A549 treated with CORT108297 at 1 μM for 4 hours (cell line): ENCODE measurements at places on chromosomes 5 and 9. TPM values are rescaled to one million over a fixed set of nuclear protein-coding genes. Genes with fewer than 3 reads are reported as not detected.

The OTULINL gene
- total RNA-seq: 6.1 to 8.9 TPM (median 7.9 TPM) in 5 replicates

The KCNMB1 gene
- not detected in 5 replicates for total RNA-seq

The FAM151B gene
- 1.1 to 1.8 TPM (median 1.4 TPM) in 5 replicates for total RNA-seq

The NUTM2G gene
- 0.03 TPM in 1 of 5 replicates, not detected in the others for total RNA-seq

The CERCAM gene
- total RNA-seq: 32.0 to 43.1 TPM (median 38.8 TPM) in 5 replicates

The MSX2 gene
- 3.8 to 5.5 TPM (median 5.0 TPM) in 5 replicates for total RNA-seq

The POC5 gene
- 10.3 to 13.1 TPM (median 12.1 TPM) in 5 replicates for total RNA-seq

The SCGB3A2 gene
- total RNA-seq: not detected in 5 replicates
